ENCODE measurements at places on chromosomes 5 and 9.

DNA sequence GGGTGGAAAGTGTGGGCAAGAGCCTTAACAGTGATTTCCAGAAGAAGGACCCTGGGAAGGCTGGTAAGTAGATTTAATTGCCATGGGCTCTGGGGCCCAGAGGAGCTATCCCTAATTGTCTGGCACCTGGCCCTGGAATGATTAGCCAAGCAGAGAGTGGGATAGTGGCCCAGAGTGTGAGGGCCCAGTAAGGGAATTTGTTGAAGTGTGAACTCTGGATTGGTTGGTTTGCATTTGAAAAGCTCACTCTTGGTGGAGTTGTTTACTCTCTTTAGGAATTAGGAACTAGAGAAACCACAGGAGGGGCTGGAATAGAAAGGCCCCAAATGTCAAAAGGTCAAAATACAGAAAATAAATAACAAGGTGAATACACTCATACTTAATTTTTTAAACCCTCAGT lies 207.1 kb downstream of the GABRG2 start:
- no peak for DNase-seq

GRCh38 chr9:117691367-117691766 lies 12.8 kb upstream of the TLR4 start:
- DNase-seq = no peak

DNA sequence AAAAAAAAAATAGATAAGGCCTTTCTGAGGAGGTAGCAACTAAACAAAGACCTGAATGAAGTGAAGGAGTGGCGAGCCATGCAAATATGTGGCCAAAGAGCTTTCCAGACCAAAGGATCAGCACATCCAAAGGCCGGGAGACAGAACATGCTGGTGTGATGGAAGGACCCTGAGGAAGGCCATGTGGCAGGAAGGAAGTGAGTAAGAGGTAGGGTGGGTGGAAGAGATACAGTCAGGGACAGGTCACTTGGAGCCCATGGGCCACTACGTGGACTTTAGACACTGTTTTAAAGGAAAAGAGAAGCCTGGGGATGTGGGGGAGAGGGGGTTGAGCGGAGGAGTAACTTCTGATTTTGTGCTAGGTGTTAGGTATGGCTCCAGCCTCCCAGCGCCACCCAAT lies 31.3 kb downstream of the SPRY4 start:
- DNase-seq = no peak

DNA sequence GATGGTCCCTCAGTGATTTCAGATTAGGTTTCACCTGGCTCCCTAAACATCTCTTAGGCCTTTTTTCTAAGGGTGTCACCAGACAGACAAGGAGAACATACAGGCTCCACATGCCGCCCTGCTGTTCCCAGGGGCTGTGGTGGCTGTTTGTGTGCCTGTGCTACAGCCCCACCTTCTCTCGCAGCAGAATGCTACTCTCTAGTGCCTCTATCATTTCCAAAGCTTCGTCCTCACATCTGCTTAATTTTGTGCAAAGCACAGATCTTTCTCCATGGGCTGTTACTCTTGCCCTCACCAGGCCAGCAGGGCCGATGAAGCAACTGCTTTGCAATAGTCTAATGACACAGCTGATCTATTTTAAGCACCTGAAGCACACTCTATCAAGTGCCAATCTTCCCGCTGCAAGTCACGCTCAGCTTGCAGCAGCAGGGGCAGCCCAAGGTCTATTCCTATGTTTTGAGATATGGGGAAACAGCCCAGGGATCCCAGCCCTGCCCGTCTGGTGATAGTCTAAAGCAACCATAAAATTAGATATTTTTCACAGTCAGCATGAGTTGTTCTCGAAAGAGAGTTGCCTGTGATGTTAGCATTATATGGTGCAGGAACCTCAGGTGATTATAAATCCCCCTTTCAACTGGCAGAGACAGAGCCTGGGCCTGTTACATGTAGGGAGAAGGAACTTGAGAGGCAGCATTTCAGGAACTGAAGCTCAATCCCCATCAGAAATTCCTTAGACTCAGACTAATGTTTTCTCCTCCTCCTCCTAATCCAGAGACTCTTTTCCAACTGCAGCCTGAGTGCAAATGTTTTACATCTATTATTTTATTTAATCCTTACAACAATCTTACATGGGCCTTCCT lies 12.7 kb downstream of the ABLIM3 start:
- no peak for DNase-seq

- DNase-seq = no peak
Measured at GRCh38 chr5:155616779-155617392, 603.3 kb downstream of the KIF4B start.

DNA sequence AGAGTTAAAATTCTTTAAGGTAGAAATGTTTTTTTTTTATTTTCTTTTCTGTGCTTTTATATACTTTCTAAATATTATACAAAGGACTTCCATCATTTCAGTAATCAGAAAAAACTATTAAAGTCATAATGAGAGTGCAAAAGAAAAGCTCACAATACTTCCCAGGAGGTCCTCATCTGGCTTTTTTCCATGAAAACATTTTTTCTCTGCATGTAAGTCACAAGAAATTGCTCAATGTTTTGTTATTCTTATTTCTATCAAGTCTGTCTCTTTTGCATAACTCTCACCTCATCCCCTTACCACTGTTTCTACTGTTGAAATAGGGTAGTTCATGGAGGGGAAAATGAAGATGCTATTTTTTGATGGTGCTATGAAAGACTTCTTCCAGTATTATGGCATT lies 375.0 kb downstream of the TMEM232 start:
- DNase-seq = no peak

- DNase-seq = no peak
Measured at GRCh38 chr5:133702791-133703770, 90.7 kb upstream of the FSTL4 start.

GRCh38 chr9:96430377-96430776 lies 12.2 kb upstream of the ZNF367 start:
- DNase-seq = no peak

DNA sequence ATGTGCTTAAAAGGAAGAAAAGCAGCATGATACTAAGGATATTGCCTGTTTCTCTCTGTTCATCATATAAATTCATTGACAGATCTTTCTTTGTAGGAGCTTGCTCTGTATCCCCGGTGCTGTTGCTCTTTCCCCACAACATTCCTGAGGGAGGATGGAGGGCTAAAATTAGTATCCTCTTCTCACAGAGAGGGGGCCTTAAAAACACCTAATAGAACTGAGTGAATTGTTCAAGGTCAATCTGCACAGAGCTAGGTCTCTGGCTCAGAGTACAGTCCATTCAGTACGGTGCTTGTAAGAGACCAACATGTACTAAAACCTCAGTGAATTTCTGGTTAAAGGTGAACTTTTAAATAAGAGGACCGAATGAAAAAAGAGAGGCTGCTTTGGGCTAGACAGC lies 88.7 kb downstream of the PALM2AKAP2 start:
- DNase-seq = no peak

DNA sequence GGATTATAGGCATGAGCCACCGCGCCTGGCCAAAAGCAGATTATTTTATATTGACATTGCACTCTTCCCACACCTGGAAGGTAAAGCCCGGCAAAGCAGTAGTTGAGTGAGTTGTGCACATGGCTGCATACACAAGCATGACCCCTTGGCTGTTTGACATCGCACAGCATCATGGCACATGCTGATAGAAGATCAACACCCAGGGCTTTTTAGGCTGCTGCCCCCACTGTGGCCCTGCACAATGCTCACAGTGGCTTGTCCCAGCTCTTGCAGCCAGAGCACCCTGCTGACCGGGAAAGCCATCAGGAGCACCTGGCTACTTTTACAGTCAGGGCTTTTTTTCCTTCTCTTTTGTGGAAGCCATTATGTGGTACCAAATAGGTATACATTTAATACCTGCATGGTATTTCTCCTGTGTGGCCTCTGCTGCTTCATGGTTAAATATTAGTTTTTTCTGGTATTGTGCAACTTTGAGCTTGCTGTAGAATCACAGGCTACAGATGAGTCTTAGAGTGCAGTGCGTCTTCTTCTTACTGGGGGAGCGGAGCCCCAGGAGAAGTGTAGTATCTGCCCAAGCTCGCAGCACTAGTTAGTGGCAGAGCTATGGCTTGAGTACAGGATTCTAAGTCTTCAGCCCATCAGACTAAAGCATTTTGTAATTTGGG lies 264.5 kb downstream of the AOPEP start:
- no peak for DNase-seq

DNA sequence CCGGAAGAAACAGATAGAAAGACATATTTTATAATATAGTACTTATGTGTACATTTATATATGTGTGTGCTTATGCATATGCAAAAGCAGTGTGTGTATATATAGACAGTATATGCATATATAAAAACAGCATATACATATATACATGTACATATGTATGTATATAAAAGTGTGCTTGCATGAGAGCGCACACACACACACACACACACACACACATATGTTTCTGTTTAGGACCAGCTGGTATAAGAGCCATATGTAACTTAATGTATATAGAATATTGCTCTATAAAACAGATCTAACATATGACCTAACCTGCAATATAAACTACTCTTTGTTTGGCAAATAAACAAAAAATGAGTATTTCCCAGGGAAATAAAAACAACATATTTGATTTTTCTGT lies 65.1 kb upstream of the CDH9 start:
- no peak for DNase-seq

All from cortex of kidney (tissue), 1 donor.